ENCODE measurements at places on chromosomes 13 and 19.

DNA sequence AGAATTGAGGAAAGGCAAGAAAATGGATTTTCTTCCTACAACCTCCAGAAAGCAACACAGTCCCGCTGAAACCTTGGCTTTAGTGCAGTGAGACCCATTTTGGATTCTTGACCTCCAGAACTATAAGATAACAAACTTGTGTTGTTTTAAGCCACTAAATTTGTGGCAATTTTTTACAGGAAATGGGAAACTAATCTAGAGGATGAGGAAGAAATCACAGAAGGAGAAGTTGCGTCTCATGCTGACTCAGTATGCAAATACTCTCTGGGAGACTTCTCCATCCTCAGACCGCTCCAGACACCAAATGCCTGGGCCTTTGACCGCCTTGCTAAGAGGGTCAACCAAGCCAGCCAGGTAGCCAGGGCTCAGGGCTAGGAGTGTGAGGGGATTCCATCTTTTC lies 13.1 kb upstream of the CEACAM16 start:
- no peak for DNase-seq

GRCh38 chr13:27952876-27953675 lies 16.0 kb downstream of the CDX2 start:
- DNase-seq = no peak

DNA sequence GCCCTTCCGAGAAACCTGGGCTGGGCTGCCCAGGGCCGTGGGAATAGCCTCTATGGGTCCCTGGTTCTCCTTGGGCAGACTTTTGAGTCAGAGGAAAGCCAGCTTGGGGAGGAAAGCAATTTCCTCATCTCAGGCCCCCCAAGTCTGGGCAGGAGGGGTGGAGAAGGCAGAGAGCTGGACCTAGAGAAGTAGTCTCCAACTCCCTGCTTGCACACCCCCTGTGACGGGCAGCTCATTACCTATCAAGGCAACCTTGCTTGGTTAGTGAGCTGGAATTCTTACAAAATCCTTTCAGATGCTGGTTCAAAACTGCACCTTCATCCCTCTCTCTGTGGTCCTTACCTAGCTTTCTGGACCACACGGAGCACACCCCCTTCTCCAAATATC lies 33.9 kb downstream of the ACTL9 start:
- DNase-seq = no peak

- DNase-seq = peak; percentile 6
These were observed 184.3 kb upstream of the TSC22D1 start for GRCh38 chr13:44760434-44760833.

Data from T47D (cell line).